ENCODE measurements at places on chromosomes 4 and X.

DNA sequence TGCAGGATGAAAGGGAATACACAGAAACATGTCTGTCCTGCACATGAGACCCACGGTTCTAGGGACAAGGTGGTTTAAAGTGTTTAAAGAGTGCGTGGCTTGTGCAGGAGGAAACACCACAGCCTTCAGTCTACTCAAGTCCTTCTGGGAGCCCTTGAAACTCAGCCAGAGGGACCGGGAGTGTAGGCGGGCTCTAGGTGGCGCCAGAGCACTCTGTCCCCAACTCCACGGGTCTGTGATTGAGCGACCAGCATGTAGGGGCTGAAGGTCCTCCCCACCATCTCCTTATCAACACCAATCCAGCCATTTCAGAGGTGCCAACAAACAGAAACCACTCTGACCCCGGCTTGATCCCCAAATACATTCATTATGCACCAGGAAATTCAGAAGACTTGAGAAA lies 82.0 kb upstream of the CLDN34 start:
- DNase-seq = no peak

- no peak for DNase-seq
Measured at GRCh38 chr4:75514949-75515612, 808 bp downstream of the THAP6 start.

GRCh38 chr4:48891028-48891619 lies 15.4 kb downstream of the OCIAD2 start:
- no peak for DNase-seq

GRCh38 chrX:14362721-14363120 lies 166.6 kb upstream of the GLRA2 start:
- no peak for DNase-seq

DNA sequence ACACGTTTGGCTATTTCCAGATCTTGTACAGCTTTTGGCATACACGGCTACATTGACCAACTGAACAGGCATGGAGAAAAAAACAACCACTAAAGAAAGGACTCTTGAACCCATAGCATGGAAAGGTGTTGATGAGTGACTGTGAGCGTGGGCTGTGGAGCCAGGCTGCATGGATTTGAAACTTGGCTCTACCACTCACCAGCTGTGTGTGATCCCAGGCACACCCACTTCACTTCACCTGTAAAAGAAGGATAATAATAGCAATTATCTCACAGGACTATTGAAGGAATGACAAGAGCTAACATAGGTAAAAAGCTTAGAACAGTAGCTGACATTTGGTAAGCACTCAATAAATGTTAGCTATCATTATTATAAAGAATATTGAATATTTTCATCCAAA lies 301.7 kb upstream of the CPEB2 start:
- DNase-seq = no peak

- DNase-seq = no peak
Measured at GRCh38 chrX:136665258-136665900, 17.4 kb downstream of the CD40LG start.

DNA sequence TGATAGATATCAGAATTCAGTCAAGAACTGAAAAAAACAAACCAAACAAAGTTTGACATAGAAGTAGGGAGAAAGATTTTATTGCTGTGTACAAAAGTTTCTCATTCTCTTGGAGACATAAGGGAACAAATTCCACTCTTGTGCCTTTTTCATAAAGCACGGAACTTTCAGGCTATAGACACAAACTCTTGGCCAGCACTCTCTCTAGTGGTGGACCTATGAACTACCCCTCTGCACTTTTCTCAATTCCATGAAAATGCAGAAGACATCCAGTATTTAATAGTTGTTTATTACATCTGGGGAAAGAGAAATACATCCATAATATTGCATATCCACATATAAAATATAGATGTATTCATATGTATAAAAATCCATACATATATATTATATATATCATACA lies 291.6 kb upstream of the HS3ST1 start:
- DNase-seq = no peak

Data from astrocyte of the cerebellum (primary cell).